NCI-H524 treated with DMSO at 0.1 percent for 48 hours (cell line): ENCODE measurements at places on chromosomes 11 and 22.

GRCh38 chr11:62921201-62921572 is at the start of gene CHRM1:
TSS of gene CHRM1 (minus strand) at chr11:62921363. CDS start at chr11:62911100, 10,263 bp downstream.
- DNase-seq, result no peak

GRCh38 chr11:106939157-106939556 is 79.1 kb downstream of the GUCY1A2 start:
- peak; percentile 48 for DNase-seq

DNA sequence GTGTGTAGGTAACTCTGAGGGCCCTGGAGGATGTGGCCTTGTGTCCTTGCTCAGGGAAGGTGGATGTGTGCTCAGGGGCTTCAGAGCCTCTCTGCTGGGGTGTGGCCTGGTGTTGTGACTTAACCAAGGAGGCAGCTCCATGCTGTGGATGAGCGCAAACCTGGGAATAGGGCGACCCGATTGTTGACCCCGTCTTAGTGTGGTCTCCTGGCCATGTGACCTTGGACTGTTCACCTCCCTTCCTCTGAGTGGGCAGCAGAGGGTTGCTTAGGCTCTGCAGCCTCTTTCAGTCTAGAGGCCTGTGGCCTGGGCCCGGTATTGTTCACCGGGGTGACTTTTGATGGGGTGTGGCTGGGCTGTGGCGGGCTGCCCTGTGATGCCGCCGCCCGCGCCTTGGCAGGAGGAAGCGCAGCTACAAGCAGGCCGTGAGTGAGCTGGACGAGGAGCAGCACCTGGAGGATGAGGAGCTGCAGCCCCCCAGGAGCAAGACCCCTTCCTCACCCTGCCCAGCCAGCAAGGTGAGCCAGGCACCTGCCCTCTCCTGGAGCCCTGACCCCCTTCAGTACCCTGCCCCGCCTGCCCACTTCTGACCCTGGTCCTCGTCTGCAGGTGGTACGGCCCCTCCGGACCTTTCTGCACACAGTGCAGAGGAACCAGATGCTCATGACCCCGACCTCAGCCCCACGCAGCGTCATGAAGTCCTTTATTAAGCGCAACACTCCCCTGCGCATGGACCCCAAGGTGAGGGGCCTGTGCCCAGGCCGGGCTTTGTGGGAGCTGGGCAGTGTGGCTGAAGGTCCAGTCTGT is 16.7 kb downstream of the INCENP start:
- no peak for DNase-seq

DNA sequence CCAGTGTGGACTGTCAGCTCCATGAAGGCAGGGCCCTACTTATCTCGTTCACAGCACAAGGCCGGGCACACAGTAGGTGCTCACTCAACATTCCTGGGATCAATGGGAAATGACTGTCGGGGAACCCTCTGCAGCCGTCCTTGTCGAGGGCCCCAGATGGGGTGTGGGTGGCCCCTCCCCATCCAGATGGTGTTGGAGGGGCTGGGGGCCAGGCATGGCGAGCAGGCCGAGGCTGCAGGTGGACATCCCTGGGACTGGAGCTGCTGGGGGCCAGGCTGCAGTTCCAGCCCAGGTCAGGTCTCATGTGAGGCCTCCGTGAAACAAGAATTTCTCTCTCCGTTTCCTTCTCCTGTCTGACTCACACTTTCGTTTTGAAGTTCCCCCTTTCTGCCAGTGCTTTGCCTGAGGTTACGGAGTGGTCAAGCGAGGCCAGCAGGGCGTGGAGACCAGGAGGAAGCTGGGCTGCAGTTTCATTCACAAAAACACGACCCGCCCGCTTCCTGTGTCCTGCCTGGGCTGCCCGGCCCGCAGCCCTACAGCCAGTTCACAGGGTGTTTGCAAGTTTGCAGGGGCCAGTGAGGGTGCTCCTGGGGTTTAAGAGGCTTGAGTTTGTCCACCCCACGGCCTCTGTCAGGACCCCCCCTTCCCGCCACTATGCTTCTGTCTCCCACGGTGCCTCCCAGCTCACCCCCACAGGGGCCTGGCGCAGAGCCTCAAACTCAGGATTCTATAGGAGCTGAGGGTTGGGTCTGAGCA is 4.5 kb downstream of the MYEOV start:
- no peak for DNase-seq

DNA sequence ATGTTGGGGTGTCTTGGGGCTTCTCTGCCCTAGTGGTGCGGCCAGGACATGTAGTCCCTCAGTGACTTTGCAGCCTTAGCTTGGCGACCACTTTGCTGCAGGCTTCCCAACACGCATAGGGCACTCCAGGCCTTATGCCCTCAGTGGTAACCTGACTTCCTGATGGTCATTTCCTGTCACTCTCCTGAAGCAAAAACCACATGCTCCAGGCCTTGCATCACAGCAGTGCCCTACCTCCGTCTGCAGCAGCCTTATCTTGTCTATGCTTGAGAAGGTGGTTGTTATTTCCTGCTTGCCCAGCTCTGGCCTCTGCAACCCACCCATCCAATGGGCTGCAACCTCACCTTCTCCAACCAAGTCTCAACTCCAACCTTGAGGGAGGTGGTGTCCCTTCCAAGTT is 33.4 kb upstream of the PISD start:
- no peak for DNase-seq
